Activated gamma-delta T cell (primary cell): ENCODE measurements at places on chromosomes 2 and 18.

DNA sequence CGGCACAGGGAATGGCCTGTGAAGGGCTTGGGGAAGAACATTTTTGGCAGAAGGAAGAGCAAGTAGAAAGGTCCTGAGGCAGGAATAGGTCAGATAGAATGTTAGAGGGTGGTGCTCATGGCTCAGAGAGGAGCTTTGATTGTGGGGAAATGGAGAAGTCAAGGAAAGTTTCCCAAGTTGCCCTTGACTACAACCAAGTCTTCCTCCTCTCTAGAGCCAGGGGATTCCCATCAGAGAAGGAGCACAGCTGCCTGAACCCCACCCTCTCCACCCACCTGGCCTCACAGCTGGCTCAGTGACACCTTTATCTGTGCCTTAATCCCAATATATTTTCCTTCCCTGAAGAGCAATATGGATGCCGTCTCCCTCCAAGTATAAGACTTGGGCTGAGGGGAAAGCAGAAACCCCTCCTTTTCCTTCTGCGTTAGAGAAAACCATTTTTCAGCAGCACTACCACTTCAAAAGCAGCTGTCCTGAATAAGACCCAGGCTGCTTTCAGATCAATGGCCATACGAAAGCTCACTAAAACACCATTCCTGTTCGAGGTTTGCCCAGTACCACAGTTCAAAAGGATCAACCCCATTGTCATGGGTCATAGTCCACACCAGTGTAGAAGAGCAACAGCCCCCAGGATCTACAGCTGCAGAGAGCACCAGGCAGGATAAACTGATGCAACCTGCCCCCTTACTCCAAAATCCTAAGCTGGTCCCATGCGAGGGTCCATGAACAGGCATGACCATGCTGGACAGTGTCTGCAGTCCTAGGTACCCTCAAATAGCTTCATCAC lies 199.6 kb downstream of the AFF3 start:
- no peak for DNase-seq

- DNase-seq = no peak
These were observed 367.5 kb upstream of the MMADHC start for GRCh38 chr2:149954981-149955600.

- no peak for DNase-seq
These were observed 207.6 kb upstream of the TANK start for GRCh38 chr2:160952464-160953254.

GRCh38 chr2:2234398-2235195 lies 96.5 kb downstream of the MYT1L start:
- DNase-seq = no peak

DNA sequence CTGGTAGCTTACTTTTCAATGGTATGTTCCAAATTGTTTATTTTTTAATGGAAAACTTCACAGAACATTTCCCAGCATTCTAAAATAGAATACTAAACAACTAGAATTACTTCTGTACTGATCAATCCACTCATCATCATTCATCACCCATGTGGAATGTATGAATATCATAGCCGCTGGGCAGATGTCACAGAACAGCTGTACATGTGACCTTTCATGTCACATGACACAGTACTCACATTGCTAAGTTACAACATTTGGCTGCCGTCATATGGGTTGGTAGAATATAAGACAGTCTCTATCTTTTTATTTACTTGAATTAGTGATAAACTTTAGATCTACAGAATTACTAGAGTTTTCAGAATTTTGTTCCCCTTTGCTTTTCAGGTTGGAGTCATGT lies 387.6 kb downstream of the ZEB2 start:
- no peak for DNase-seq

GRCh38 chr2:101401326-101401665 lies 14.0 kb upstream of the CREG2 start:
- DNase-seq = no peak

DNA sequence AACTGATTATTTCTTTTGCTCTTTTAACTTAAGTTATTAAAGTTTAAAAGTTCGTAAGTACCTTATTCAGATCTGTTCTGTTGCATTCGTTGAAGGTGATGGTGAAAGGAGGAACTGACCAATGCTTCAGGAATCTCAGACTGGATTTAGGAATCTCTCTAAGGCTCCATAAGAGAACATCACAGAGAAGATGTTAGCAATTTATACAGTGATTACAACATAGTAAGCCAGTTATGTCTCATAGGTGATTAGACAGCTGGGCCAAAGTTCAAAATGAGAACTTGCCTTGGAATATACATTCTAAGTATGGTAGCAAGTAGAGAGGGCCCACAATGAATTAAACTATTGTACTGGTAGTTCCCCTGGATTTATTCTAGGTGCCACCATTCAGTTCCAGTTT lies 3.2 kb downstream of the MARS2 start:
- DNase-seq = no peak

DNA sequence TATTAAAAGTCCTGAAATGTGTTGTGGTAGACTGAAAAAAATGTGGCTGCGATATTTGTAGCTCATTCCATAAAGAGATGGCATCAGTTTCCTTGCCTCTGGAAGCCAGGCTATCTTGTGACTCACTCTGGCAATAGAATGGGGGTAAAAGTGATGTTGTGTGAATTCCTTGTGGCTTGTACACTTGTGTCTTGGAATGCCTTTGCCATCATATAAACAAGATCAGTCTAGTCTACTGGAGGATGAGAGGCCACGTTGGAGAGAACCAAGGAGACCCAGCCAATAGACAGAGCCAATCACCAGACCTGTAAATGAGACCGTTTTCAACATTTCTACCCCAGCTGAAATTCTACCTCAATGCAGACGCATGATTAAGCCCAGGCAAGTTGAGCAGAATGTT lies 254.1 kb downstream of the TRIB2 start:
- no peak for DNase-seq

- DNase-seq = no peak
These were observed 204.0 kb downstream of the ARL4C start for GRCh38 chr2:234292962-234293243.

- no peak for DNase-seq
These were observed 30.2 kb downstream of the TGFBRAP1 start for GRCh38 chr2:105299290-105299689.

DNA sequence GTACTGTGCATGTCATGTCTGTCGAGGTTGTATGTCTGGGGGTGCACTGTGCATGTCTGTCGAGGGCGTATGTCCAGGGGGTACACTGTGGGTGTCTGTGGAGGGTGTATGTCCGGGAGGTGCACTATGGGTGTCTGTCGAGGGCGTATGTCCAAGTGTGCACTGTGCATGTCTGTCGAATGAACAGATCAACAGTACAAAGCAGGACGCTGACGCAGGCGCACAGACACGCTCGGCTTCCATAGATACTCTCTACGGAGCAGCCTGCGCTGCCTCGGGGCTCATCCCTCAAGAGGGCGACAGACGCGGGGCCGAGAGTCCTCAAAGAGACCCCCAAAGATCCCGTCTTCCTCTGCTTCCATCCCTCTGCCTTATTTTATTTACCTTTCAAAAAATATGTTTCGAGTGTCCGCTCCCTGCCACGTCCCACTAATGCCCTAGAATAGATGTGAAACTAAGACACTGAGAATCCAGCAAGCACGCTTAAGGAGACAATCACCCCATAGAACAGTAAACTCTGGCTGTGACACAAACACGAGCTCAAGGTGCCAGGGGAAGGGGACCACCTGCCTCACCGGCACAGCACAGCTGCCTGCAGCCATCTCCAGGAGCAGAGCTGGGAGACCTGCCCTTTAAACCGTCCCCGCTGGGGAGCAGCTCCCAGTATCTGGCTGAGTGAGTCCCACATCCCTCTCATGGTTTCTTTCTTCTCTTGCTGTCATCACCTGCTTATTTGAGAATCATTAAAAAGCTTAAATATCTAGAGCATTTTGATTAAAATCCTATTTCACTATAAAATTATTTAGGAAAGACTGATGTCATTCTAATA lies 250.5 kb upstream of the MYT1L start:
- DNase-seq = no peak

GRCh38 chr2:20421988-20422370 lies 24.9 kb upstream of the RHOB start:
- no peak for DNase-seq

DNA sequence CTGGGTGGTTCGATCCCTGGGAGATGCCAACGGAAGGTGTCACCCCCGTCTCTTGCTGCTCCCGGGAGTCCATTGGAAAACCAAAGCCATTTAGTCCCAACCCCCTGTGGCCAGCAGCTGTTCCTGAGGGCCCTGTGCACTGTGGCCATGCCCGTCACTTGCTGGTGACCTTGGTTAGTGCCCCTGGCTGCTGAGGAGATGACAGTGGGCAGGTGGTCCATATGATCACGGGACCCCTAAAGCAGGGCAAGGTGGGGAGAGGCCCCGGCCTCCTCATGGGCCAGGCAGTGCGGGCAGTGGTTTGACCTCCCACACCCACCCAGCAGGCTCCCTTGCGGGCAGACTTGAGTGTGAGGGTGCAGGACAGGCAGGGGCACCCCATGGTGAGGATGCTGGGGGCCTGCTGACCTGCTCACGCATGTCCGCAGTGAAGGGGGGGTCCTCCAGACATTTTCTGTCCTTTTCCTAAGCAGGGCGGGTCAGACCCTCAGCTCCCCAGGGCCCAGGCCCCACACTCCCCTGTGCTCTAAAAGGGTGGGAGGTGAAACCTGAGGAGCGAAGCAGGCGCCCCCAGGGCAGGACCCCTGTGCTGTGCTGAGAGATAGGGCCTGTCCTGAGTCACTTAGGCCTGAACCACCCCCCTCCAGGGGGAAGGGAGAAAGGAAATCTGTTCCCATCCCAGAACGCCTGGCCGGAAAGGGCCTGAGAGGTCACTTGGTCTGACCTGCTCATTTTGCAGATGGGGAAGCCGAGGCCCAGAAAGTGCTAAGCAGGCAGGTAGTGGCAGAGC lies 6.8 kb downstream of the ITM2C start:
- no peak for DNase-seq

DNA sequence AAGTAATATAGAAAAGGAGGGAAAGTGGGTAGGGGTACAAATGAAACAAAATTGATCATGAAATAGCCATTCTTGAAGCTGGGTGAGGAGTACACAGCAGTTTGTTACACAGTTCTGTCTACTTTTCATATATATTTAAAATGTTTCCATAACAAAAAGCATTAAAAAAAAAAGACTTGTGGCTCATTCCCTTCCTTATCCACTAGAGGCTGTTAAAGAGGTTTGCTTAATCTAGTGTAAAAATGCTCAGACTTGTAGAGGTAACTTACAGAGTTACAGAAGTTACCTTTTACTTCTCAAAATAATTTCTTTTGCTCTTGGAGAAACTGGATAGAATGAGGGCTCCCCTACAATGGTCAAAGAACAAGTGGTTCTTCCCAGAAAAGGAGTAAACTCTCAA lies 8.1 kb upstream of the WIPF1 start:
- DNase-seq = no peak

- DNase-seq = no peak
These were observed 33.3 kb downstream of the DOCK10 start for GRCh38 chr2:225008935-225009334.

DNA sequence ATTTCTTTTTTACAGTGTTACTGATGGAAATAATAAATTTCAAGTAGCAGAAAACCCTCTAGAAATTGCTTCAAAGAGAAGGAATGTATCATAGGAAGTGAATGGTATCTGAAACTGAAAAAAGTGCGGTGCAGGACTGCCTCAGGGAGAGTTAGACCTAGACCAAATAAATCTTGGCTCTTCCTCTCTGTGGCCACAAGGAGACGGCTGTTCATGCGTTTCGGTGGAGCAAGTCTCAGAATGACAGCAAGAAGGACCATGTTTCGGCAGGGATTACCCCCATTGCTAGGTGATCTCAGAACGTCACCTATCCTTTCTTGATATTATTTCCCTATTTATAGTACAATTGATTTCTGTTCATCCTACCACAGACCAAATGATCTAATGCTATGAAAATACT lies 522.3 kb downstream of the SOX11 start:
- no peak for DNase-seq

- no peak for DNase-seq
These were observed 120.1 kb downstream of the LRP1B start for GRCh38 chr2:142010477-142011270.

DNA sequence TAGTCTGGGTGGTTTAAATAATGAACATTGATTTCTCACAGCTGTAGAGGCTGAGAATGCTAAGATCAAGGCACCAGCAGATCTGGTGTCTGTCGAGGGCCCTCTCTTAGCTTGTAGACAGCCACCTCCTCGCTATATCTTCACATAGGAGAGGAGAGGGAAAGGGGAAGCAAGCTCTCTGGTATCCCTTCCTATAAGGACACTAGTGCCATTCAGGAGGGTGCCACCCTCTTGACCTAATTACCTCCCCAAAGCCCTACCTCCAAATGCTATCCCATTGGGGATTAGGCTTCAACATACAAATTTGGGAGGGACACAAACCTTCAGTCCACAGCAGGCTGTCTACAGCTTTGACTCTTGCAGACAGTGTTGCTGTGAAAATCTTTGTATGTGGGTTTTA lies 76.7 kb downstream of the BOLA3 start:
- no peak for DNase-seq

GRCh38 chr18:1302861-1303260 lies 398.2 kb downstream of the ADCYAP1 start:
- no peak for DNase-seq

GRCh38 chr2:11554399-11554716 lies 20.5 kb downstream of the GREB1 start:
- no peak for DNase-seq

DNA sequence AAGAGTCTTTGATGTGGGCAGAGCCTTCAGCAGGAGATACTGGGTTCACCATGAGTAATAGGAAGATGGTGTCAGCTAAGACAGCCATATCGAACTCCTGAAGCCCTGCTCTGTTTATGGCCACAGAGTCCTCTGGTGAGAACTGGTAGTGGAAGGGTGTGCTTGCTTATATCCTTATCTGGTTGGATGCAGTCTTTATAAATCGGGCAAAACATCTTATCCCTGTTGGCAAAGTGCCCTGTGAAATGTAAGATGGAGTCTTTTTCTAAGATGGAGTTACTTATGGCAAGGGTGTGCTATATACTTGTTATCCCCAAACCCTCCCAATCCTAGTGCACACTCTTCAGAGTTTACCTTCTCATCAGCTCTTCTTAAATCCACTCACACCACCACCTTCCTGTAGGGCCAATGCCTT lies 190.8 kb upstream of the PARD3B start:
- no peak for DNase-seq

DNA sequence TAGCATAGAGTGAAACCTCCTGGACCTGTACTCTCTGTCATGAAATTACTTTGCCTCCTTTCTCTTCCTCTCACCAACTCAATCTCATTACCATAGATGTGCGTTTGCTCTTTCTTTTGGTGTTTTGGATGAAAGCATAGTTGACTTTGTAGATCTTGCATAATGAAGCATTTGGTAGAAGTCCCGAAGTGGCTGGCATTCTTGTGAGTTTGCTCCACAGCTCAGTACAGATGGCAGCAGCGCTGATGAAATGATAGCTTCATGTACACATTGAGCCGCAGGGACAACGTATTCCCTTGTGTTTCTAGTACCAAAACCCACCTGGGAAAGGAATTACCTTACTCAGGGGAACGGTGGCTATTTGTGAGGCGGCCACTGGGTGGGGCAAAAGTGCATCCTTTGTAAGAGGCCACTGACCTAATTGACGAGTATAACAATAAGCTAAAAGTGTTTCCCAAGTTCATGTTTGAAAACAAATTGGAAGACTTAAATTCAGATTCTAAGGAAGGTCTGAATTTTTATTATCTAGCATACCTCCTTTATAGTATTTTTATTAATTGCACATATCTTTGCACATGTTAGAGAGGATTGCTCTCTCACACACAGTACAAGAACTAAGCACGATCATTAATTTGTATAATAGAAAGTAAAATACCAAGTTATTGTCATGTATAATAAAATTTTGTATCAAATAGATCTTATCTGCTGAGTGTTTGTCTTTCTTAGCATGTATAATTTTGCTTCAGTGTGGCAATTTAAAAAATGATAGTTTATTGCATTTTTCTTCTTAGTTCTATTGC lies 25.4 kb upstream of the CDH7 start:
- no peak for DNase-seq
